ENCODE measurements at places on chromosomes 4 and X.

GRCh38 chr4:38605181-38605752, 58.7 kb upstream of the KLF3 start:
- no peak for DNase-seq

DNA sequence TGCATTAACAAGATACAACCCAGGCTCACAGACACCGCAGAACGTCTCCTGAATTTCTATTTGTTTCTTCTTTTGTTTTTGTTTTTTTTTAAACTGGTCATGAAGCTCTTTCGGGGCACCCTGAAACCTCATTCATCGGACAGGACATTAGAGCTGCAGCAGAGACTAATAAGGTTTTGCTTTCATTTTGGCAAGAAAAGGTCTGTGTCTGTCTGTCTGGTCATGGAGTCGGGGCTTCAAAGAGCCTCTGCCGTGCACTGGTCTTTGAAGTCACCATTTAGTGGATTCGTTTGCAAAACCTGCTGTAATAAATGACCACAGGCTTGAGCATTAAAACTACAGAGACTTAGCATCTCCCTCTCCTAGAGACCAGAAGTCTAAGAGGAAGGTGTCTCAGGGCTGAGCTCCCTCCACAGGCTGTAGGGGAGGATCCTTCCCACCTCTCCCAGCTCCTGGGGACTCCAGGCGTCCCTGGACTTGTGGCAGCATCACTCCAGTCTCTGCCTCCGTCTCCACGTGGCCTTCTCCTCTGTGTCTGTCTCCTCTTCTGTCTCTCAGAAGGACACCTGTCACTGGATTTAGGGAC, 247.5 kb downstream of the CRLF2 start:
- DNase-seq: no peak

DNA sequence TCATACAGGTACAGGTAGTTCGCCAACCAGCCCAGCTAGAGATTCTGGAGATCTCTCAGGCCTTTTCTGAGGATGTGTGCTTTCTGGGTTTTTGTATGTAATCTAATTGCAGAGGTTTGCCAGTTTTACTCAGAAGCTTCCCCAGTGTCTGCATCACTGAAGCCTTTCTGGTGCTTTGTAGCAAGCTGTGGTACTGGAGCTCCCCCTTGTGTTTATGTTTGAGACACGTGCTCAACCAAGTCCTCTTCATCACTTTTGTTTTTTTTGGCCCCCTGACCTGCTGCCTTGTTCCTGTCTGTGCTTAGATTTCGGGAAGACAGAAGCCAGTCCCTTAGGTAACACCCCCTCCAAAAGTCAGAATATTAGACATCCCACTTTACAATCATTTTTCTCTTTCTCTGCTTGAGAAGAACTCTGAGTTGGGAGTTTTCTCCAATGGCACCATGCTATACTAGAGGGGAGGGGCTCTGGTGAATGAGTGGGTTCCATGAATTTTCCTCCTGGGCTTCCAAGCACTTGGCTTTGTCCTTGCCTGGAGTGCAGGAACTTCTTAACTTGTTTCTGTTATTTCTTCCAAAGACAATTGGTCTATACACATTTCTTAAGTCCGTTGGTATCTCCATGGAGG, 128.4 kb upstream of the TBC1D9 start:
- DNase-seq: no peak

DNA sequence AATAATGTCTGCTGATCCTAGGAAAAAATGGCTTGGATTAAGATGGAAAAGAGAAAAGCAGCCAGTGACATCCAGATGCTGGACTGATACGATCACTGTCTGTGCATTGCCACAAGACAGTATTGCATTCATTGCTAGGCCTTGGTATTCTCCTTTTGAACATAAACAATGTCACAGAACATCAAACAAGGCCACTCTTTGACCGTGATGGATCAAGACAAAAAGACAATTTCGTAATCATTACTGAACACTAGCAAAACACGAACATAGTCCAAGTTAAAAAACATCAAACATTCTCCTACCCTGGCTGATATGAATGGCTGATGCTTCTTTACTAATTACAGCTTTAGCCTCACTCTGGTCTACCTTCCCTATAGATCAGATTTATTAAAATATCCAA, 374.1 kb upstream of the CXorf51B start:
- no peak for DNase-seq

DNA sequence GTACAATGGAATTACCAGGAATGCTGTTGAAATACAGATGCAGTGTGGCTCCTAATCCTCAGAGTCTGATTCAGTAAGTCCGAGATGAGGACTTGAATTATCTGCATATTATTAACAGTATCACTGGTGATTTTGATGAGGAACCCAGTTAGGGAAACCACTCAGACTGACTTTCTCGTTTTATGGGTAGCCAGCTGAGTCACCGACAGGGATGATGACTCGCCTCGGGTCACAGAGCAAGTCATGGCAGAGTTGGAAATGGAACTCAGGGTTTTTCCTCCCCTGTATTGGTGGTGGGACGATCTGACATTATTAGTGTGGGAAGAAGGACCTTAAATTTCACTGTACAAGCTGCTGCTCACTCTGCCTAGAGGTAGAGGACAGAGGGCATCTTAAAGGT, 51.3 kb downstream of the RTL9 start:
- DNase-seq: no peak

DNA sequence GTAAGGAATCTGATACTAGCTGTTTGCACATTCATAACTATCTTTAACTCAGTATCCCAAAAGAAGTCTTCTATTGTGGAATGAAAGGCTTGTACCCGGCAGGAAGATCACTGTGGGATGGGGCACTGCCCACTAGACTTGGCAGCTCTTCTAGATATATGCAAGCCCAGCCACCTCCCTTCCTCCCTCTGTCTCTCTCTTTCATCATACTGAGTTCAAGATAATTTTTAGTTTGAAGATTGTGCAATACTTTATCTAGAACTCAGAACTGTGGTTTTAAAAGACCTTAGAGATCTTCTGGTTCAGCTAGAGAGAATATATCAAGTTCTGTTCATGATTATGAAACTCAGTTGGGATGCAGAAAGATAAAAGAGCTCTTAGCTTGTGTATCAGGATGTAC, 22.5 kb upstream of the GPR34 start:
- no peak for DNase-seq

DNA sequence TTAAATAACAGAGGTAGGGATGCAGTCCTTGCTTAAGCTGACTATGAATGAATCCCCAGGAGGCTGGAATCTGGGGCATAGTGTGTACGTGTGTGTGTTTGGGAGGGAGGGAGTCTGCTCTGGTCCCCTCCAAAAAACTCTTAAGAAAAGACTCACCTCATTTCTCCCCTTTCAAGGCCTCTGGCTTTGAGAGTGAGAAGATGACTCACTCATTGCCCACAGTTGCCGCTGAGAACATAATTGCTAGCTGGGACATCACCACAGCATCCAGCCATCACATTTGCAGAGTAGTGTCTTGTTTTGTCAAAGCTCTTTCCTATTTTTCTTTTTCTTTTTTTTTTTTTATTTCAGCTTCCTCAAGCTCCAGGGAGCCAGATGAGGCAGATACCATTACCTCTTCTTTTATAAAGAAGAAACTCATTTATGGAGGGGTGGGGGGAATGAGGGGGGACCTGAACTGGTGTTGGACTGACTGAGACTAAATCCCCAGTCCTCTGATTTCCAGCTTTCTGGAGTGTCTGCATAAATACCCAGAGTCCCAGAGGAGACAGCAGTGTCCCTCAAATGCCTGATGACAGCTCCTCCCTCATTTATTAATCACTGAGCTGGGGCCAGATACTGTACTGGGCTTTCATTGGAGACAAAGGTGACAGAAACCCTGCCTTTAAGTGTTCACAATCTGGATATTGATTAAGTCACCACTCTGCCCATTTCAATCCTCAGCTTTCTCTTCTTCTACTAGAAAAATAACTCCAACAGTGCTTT, 61.9 kb upstream of the LAS1L start:
- no peak for DNase-seq

DNA sequence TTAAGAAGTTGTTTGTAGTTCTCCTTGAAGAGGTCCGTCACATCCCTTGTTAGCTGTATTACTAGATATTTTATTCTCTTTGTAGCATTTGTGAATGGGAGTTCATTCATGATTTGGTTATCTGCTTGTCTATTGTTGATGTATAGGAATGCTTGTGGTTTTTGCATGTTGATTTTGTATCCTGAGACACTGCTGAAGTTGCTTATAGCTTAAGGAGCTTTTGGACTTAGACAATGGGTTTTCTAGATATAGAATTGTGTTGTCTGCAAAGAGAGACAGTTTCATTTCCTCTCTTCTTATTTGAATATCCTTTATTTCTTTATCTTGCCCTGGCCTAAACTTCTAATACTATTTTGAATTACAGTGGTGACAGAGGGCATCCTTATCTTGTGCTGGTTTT, 52.1 kb upstream of the GRID2 start:
- DNase-seq: no peak

GRCh38 chr4:26937139-26937538, 76.5 kb downstream of the STIM2 start:
- no peak for DNase-seq

GRCh38 chrX:131045726-131046125, 12.4 kb upstream of the ARHGAP36 start:
- DNase-seq: no peak

DNA sequence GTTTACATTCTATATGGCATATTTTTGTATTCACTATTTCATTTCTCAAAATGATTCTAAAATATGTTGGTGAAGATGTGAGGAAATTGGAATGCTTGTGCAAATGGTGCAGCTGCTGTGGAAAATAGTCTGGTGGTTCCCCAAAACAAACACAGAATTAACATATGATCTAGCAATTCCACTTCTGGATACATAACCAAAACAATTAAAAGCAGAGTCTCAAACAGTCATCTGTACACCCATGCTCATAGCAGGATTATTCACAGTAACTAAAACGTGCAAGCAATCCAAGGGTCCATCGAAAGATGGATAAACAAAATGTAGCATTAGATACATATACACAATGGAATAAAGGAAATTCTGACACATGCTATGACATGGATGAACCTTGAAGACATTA, 204.8 kb downstream of the FBXW7 start:
- no peak for DNase-seq
